ENCODE measurements at places on chromosomes 7 and 10.

DNA sequence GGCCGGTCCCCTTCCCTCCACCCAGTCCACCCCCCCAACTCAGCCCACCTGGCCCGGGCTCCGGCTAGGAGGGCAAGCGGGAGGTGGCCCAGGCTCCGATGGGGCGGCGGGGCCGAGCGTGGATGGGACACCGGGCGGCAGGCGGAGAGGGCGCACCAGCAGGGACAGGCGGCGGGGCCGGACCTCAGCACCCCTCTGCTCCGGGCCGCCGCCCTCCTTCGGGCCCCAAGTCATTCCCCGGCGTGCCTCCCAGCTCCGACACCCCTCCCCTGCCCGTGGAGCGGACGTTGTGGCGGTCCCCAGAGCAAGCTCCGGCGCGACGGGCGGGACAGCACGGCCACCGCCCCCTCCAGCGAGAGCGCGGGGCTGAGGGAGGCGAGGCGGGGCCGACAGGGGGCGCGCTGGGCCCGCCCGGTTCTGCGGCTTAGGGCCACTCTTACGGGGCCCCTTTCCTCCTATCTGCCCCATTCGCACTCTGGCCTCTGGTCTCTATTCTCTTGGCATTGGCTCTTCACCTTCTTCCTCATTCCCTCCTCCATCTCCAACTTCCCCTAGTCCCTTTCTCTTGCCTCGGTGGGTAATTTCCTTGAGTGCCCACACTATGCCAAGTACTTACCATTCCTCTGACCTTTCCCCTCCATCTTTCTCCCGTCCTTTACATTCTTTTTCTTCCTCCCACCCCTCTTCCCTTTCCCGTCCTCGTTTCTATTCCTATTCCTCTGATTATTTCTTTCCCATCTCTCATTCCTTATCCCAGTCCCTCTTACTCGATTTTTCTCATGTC, 701 bp upstream of the GBX1 start:
- DNase-seq: peak; percentile 69

GRCh38 chr10:690372-691161, 1.1 kb upstream of the DIP2C start:
- no peak for DNase-seq

- DNase-seq: no peak
These were observed 89.8 kb upstream of the HPS1 start for GRCh38 chr10:98536551-98536950.

- no peak for DNase-seq
These were observed at the start of gene COL1A2 for GRCh38 chr7:94394437-94395140. Gene COL1A2 (plus strand): TSS chr7:94394895. CDS start chr7:94395032, 137 bp downstream.

DNA sequence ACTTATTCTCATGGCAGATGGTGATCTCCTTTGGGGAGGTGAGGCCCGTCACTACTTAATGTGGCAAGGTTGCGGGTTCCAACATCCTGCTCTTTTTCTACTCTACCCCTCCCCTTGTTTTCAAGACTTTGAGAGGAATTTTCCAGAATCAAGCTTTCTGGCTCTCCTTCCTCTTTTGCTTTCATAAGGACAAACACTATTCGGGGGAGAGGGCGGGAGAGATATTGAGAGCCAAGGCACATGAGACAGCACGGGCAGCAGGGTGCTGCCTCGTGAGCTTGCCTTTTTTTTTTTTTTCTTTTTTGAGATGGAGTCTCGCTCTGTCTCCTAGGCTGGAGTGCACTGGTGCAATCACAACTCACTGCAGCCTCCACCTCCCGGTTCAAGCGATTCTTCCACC, 6.9 kb upstream of the PFKFB3 start:
- no peak for DNase-seq

GRCh38 chr10:84665883-84666463, 337.6 kb downstream of the CCSER2 start:
- no peak for DNase-seq

GRCh38 chr10:125152450-125153368, 7.7 kb downstream of the CTBP2 start:
- DNase-seq: no peak

DNA sequence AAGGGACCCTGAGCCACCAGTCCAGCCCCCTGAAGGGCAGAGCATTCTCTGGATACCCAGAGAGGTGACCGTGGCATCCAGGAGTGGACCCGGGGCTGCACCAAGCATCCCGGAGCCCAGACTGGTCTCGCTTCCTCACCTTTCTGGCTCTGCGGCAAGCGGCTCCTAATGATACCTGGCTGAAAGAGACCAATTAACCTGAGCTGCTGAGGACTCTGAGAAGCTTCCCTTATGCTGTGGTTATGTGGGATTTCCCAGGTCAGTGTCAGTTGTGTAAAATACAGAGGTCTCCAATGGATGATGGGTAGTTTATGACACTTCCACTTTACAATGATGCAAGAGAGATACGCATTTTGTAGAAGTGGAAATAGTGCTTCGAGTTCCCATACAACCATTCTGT, 51.5 kb downstream of the PFKFB3 start:
- no peak for DNase-seq

- no peak for DNase-seq
These were observed 7.2 kb upstream of the PGAM2 start for GRCh38 chr7:44072364-44073231.

DNA sequence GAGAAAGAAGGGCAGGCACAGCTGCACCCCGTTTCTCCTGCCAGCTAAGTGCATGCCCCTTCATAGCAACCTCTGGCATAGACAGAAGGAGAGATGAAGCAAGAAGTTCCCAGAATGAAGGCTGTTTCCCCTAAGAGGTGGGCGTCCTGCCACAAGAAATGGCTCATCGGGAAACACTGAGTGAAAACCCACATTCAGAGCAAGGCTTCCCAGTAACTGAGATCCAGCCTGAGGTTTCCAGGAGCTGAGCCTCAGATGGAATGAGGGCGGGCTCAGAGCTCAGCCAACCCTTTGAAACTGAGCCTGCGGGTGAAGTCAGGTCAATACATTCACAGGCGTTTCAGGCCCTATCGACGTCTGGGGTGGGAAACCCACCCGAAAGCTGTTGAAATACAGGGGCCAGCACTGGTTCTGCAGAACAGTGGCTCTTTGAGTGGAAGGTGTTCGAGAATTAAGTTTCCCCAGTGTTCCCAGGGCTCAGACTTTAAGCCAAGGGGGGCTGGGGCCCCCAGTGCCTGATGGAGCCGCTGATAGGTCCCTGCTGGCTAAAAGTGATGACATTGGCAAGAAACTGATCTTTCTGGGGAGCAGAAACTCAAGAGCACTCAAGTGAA, 510.2 kb downstream of the RPS24 start:
- DNase-seq: no peak

DNA sequence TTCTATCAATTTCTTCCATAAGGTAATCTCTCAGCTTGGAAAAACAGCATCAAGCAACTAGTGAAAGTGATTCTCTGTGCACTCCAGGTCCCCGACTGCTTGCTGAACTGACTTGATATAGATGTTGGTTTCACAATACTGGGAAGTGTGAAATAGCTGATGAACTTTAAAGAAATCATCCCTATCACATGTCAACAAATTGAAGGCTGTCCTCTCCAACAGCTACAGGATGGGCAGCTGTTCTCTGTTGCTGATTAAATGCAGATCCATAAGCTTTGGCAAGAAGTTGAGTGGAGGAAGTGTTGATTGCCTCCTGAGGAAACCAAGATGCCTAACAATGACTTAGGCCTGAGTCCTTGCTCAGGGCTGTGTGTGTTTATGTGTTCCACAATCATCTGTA, 130.4 kb upstream of the GDF10 start:
- DNase-seq: no peak

GRCh38 chr10:121608469-121609190, 10.4 kb upstream of the FGFR2 start:
- DNase-seq: peak; percentile 68

DNA sequence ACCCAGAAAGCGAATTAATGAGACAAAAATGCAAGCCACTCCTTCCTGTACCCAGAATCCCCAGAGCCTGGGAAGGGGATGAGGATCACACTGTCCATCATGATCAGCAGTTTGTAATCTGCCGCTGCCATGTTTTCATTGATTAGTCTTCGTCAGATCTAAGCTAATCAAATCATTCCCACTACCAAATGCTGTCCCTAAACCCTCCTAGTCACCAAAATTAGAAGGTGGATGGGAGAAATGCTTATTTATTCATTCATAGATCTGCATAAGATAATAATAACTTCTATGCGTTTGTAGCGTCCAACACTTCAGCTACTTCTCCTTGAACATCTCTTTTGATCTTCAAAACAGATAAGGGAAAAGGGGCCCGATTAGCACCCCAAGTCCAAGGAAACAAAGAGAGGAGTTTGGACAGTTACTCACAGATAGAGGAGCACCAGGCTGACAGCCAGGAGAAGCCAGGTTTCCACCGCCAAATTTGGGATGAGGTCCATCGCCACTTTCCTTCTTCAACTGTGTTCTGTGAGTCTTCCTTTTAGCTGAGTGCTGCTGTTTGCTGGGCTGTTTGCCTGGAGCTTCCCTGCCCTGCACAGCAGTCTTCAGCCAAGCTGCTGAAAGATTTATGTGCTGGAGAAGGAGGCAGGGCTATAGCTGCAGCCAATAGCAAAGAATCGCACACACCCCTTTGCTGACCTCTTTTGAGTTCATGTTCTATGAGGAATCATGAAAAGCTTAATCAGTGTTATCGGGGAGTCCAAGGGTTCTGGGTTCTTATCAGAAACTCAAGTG, at the start of gene CYP3A5:
CYP3A5 (minus strand) TSS at position 597 of the 792 bp plus-strand sequence; CDS start at position 497, 100 bp downstream.
- no peak for DNase-seq

DNA sequence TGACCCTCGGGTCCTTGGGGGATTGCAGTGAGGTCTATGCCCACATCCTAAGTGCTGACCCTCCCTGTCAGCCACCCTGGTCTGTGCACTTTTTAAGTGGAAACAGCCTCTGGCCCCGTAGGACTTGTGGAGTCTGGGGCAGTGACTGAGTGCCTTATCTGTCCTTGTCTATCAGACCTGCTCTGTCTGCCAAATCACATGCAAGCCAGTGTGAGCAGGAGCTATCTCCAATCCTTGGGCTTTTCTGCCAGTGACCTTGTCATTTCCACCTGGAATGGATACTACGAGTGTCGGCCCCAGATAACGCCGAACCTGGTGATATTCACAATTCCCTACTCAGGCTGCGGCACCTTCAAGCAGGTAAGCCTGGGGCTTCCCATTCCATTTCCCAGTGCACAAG, 62.7 kb downstream of the C10orf120 start:
- DNase-seq: no peak

DNA sequence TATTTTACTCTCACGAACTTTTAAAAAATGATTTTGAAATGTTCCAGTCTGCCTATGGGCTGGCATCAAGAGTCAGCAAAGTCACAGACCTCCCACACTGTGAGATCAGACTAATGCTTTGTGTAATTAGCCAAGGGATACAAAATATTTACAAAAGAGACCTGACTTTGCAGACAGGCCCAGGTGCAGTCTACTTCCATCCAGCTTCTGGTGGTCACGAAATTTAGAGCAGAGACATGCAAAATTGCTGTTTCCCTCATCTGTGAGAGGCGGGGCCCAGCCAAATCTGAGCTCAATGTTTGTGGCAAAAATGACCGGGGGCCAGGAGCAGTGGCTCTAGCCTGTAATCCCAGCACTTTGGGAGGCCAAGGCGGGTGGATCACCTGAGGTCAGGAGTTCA, 82.5 kb upstream of the PITRM1 start:
- no peak for DNase-seq

DNA sequence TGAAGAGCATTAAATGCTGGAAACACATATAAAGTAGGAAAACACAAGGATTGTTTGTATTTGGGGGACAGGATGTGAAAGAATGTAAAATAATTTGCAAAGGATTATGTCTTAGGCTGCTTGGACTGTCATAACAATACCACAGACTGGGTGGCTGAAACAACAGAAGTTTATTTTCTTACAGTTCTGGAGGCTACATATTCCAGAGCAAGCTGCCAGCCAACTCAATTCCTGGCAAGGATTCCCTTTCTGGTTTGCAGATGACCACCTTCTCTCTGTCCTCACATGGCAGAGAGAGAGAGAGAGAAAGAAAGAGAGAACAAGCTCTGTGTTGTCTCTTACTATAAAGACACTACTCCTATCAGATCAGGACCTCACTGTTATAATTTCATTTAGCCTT, 8.8 kb upstream of the LAMB4 start:
- no peak for DNase-seq

- DNase-seq: no peak
These were observed 142.6 kb upstream of the SORCS3 start for GRCh38 chr10:104498347-104499081.

DNA sequence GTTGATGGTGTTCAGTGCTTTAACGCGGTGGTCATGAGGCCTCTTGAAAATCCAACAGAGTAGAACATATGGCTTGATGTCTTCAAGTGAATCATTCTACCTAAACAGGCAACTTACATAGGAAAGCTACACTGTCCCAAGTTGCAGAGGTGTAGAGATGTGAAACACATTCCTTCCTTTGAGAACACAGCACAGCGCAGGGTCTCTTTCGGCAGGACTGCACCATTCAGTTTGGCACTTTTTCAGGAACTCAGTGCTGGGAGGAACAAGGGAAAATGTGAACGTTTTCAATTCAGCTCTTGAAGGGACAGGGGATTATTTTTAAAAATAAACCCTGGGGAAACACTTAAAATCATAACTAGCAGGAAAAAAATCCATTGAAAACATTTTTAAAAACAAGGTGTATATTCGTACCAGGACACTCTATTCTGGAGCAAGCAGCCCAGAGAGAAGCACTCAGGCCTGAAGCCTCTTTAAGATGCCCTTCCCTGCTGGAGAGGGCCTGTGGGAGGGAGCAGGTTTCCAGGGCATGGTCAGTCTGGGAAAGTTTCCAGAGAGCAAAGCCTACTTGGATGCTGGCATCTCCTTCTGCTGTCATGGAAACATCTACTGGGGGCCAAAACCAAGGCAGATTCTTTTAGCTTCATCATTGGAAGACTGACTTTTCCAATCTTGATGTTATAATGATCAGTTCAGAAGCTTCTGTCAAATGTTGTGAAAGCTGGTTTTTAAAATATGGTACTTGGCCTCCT, 60.4 kb upstream of the NPVF start:
- no peak for DNase-seq

DNA sequence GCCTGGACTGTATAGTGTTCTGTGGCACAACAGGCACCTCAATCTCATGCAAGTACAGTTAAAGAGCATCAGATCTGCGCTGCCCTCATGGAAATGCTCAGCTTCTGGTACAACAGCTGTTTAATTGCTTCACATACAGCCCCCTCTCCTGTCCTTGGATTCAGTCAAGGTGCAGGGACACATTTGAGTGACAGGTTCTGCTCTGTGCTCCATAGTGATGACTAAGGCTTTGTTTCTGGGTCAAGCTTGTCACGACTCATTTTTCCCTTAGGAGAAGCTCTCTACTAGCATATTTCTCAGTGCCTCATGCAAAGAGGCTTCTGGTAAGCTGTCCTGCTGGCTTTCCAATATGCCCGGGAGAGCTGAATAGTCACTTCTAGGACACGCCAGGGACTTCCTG, 26.8 kb upstream of the MYO3A start:
- no peak for DNase-seq

- DNase-seq: no peak
These were observed 9.8 kb upstream of the DLX6 start for GRCh38 chr7:96995406-96996110.

GRCh38 chr7:26584987-26585665, 279.3 kb downstream of the SKAP2 start:
- no peak for DNase-seq

Data from stimulated activated effector memory CD8-positive, alpha-beta T cell treated with anti-CD3 and anti-CD28 coated beads, Interleukin-12 subunit alpha, Interleukin-12 subunit beta, amount 100 ng/mL, for 72 hours (primary cell).